Dermis blood vessel endothelial cell (primary cell): ENCODE measurements at places on chromosomes 4 and X.

DNA sequence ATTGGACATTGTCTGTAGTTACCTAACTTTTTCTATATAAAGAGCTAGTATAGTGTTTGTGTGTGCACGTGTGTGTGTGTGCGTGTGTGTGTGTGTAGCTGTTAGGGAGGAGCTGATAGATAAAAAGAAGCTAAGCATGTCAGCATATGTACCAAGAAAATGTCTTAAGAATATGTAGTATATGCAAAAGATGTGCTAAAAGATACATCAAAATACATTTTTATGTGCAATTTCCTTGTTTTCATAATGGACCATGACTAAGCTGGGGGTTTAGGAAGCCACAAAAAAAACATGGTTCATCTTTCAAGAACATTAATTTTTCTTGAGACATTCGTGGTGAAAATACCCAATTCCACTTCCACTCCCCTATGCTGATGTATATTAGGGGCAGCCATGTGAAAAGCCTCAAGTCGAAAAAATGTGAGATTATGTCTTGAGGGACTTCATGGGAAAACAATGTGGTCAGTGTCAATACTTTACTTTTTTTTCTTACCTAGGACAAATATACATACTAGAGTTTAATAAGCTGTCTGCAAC, 1599.7 kb downstream of the ARAP2 start:
- DNase-seq = no peak

DNA sequence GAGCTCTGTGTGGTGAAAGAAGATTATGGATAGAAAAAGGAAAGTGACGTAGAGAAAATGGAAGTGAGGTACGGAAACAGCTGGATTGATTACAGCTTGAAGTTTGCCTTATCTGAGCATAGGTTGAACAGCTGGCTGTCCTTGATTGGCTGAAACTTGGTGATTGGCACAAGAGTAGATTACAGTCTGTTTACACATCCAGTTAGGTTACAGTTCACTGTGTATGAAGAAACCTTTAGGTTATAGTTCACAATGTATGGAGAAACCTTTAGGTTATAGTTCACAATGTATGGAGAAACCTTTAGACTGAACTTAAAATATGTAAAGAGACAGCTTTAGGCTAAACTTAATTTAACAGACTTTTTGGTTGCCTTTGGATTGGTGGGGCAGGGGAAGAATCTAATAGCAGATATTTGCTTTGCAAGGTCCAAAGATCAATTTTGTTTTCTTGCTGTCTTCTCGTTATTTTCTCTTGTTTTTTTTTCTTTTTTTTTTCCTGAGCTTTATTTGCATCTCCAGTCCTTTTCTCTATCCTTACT, 15.6 kb upstream of the ART3 start:
- no peak for DNase-seq

DNA sequence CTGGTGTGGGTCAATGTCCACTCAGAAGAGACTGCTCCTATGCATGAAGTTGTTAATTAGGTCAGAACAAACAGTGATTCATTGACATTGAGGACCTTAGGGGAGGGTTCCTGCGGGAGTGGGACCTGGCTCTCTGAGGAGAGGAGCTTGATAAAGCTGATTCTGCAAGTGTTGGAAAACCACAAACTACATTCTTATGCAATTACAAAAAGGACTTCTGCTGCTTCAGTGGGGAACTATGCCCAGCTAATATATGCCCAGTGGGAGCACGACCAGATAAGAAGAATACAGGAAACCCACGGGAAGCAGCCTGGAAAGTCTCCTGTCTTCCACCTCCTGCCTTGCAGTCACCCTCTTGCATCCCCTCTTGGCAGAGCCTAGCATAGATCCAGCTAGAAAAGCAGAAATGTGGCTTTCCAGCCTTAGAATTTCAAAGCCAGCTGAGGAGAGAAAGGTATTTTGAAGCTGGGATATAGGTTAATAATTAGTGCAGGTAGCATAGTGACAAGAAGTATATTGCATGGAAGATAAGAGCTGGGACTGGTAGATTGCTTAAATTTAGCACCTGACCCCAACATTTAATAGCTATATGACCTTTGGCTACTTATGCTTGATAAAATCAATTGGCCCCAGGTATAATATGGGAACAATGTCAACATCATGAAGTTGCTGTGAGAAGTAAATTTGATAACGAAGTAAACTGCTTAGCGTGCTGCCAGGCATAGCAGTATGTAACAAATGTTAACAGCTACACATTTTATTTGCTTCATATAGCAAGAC, 34.9 kb upstream of the UGT8 start:
- DNase-seq = no peak

DNA sequence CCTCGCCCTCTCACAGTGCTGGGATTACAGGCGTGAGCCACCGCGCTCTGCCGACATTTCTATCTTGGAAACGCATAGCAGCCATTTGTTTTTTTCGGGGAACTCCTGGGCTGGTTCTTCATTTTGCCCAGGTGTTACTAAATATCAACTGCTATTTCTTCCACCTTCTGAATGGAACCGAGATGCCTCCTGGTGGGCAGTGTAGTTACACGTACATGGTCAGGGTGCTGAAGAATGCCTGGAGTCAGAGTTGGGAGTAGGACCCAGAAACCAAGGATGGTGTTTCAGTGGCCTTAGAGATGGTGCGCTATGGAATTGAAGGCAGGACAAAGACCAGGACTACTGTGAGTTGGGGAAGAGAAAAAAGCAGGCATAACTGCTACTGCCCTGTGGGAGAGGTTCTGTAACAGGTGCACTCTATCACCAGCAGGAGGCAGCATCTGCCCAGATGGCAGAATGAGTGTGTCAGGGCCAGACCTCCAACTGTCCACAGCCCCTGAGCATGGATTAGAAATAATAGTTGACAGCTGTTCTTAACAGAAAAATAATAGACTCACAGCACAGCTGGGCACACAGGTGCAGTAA, 81.7 kb downstream of the ZC4H2 start:
- peak; percentile 11 for DNase-seq

DNA sequence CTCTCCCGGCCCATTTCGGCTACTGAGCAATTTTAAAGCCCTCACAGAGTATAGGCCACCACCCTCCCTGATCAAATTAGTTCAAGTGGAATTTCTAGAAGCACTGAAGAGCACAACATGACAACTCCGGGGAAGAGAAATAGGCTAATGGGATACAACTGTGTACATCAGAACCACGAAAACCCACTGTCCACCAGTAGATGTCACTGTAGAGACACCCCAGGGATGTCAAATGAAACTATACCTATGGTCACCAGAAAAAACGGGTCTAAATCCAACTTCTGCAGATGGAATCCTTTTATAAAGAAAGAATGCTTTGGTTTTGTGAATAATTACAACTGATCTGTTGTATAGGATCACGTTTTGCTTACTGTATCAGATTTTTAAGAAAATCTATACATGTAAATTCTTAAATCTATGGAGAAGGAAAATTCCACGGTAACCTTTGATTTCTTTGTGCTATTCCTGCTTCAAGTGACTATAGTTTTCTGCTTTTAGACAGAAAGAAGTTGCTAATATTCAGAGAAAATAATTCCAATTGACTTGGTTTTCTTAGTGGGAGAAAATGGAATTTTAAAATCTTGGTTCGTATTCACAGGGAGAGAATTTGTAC, 29.5 kb upstream of the MAP3K15 start:
- peak; percentile 76 for DNase-seq

- DNase-seq = no peak
These were observed 327.1 kb upstream of the GIMD1 start for GRCh38 chr4:106695501-106696262.
